ENCODE measurements at places on chromosomes 6 and 20.

DNA sequence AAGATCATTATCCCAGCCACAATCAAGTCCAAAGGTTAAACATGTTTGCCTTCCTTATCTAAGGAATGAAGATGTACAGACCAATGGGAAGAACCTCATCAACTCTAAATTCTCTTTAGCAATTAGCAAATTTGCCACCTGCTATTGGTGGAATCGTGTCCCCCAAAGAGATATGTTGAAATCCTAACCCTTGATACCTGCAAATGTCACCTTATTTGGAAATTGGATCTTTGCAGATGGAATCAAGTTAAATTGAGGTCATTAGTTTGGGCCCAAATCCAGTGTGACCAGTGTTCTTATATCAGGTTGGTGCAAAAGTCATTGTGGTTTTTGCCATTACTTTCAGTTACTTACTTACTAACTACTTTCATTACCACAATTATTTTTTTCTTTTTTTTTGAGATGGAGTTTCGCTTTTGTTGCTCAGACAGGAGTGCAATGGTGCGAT is 31.3 kb downstream of the KLHL31 start:
- H3K27ac ChIP-seq = no peak overlapping the region
- H3K4me3 ChIP-seq = no peak overlapping the region
- H3K27me3 ChIP-seq = no peaks in the 10 kb centered on the region
- no peaks in the 10 kb centered on the region for H3K4me1 ChIP-seq
- H3K36me3 ChIP-seq = no peaks in the 10 kb centered on the region
- no peak for DNase-seq

- no peaks in the 10 kb centered on the region for H3K4me1 ChIP-seq
- no peaks in the 10 kb centered on the region for H3K27me3 ChIP-seq
- no peaks in the 10 kb centered on the region for H3K36me3 ChIP-seq
- no peak overlapping the region for H3K27ac ChIP-seq
- no peak for DNase-seq
These were observed 9.0 kb upstream of the FAM110A start for GRCh38 chr20:824490-824889.

GRCh38 chr6:136969433-136969832 is 47.3 kb downstream of the SLC35D3 start:
- no peaks in the 10 kb centered on the region for H3K4me1 ChIP-seq
- no peaks in the 10 kb centered on the region for H3K27me3 ChIP-seq
- no peak overlapping the region for H3K4me3 ChIP-seq
- no peak for DNase-seq
- no peak overlapping the region for H3K27ac ChIP-seq
- H3K36me3 ChIP-seq = no peaks in the 10 kb centered on the region

DNA sequence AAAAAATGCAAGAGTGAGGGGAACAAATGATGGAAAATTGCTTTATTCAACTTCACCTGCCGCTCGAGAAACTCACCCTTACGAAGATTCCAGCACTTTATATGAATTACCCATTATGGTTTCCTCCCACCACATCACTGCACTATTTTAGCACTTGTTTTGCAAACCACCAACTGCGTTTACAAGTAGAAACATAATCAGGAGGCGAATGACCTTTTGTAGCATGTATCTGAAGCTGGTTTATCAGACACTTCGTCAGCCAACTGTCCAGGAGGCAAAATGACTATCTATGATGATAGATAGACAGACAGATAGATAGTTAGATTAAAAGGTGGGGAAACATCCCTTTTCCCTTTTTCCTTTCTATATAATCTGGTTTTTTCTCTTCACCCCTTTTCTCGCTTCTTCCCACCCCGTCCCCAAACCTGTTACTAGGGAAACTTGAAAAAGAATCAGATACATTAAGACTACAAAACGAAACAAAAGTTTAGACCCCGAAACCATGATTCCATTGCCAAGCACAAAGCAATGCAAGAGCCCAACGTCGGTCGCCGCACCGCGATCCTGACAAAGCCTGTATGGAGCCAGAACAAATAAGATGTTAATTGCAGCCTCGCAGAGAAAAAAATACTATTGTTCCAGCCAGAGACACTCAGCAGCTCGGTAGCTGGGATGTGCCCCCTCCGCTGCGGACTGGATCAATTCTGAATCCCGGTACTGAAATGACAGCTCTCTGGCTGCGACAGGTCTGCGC is 933 bp upstream of the ADGRB3 start:
- peaks cover 2% of the 10 kb centered on the region for H3K27me3 ChIP-seq
- H3K27ac ChIP-seq = no peak overlapping the region
- H3K4me1 ChIP-seq = no peaks in the 10 kb centered on the region
- no peaks in the 10 kb centered on the region for H3K36me3 ChIP-seq

DNA sequence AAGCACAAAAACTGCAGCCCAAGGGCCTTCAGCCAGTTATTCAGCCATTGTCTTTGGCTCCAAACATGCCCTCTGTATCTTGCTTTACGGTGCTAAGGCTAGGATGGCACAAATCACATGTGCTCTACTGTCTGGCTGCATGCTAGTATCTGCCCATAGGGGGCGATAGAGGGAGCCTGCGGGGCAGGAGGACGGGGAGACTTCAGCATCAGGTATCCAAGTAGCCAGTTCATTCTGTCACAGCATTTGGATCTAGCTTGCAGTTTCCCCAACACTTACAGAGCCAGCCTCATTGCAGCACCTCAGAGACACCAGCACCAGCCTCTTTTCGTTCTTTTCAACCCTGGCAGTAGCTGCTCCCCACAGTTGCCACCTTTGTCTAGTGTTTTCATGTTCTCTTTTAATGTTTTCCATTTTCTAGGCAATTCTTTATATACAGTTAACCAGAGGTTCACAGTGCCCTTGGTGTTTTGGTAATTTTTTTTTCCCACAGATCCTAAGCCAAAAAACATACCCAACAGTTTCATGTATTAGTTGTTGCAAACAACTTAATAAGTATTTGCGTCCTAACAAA is 705.9 kb downstream of the PTPRT start:
- no peak overlapping the region for H3K4me3 ChIP-seq
- DNase-seq = peak; percentile 86
- H3K27ac ChIP-seq = no peak overlapping the region
- H3K36me3 ChIP-seq = no peaks in the 10 kb centered on the region
- H3K27me3 ChIP-seq = no peaks in the 10 kb centered on the region
- no peaks in the 10 kb centered on the region for H3K4me1 ChIP-seq

DNA sequence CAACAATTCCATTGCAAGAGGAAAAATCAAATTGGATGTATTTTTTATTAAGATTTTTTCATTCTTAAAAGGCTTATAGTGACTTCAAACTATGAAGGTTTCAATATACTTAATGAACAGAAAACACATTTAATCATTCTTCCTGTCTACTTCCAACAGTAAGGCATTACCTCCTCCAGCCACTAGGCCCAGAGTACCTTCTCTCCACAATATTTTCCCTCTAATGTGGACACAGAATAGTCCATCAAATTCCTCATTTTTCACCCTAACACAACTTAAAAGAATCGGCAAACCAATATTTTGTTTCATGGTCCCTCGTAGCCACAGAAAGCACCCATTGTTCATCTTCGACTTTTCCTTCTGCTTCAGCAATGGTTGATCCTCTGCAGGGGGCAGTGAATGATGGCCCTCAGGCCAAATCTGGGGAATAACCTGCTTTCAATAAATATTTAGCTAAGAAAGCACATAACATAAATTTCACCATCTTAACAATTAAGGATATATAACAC is 335.4 kb upstream of the ID4 start:
- no peaks in the 10 kb centered on the region for H3K27me3 ChIP-seq
- DNase-seq = no peak
- H3K36me3 ChIP-seq = no peaks in the 10 kb centered on the region
- no peaks in the 10 kb centered on the region for H3K4me1 ChIP-seq

DNA sequence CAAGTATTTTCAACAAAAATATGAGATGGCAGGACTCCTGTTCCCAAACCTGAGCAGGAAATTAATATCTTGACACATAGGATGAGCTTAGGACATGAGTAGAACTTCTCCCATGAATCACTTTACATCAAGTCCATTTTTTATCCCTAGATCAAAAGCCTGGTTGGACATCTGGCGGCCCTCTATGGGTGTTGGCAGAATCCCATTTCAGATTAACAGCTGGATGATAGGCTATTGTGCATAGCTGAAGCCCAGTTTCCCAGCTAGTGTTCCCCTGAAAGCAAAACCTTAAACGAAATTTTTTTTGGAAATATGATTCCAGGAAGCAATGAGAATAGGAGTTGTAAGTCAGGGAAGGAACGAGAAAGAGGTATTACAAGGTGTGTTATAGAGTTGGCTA is 449.4 kb upstream of the CHD6 start:
- no peaks in the 10 kb centered on the region for H3K27me3 ChIP-seq
- H3K27ac ChIP-seq = no peak overlapping the region
- no peak for DNase-seq
- H3K4me1 ChIP-seq = no peaks in the 10 kb centered on the region

DNA sequence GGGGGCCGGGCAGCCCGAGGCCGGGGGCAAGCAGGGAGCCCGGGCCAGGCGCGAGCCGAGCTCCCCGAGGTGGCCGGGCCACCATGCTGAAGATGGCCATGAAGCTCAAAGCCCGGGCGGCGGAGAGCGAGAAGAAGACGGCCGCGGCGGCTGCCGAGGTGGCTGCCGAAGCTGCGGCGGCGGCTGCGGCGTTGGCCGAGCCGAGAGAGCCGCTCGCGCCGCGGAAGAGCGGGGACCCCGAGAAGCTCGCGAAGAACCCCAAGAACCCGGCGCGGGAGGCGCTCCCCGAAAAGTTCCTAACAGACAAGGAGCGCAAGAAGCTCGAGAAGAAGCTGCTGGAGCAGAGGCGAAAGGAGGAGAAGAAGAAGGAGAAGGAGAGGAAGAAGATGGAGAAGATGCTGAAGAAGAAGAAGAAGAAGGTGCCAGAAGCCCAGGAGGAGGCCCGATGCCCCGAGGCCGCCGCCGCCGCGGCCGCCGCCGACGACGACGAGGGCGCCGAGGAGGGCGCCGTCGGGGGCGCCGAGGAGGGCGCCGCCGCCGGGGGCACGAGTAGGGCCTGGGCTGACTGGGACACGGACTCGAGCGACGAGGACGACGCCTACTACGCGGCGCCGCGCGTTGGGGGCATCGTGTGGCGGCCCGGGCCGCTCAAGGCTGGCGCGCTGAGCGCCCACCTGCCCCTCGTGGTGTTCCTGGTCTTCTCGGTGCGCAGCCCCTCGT is 37.4 kb downstream of the GNAS start:
- H3K27ac ChIP-seq = peak overlapping the region; percentile 100
- H3K4me1 ChIP-seq = peaks cover 2% of the 10 kb centered on the region
- no peaks in the 10 kb centered on the region for H3K27me3 ChIP-seq

DNA sequence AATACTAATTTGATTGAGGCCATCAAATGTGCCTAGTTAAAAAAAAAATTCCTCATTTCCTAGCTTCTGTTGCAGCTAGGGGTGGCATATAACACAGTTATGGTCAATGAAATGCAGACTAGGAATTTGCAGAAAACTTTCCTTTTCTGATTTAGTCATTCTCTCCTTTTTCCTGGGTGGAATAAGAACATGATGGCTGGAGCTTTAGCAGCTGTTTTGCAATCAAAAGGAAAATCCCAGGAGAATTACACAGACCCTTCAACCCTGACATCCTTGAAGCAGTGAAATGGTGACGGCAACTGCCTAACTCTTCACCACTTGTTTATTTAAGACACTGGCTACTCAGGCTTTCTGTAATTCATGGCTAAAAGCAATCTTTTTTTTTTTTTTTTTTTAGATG is 23.1 kb upstream of the RIMS4 start:
- H3K36me3 ChIP-seq = no peaks in the 10 kb centered on the region
- peaks cover 1% of the 10 kb centered on the region for H3K4me1 ChIP-seq
- no peaks in the 10 kb centered on the region for H3K27me3 ChIP-seq
- no peak overlapping the region for H3K4me3 ChIP-seq
- H3K27ac ChIP-seq = no peak overlapping the region

- H3K27ac ChIP-seq = no peak overlapping the region
- no peaks in the 10 kb centered on the region for H3K27me3 ChIP-seq
- H3K36me3 ChIP-seq = no peaks in the 10 kb centered on the region
These were observed 84.8 kb upstream of the ZNF217 start for GRCh38 chr20:53678315-53678989.

DNA sequence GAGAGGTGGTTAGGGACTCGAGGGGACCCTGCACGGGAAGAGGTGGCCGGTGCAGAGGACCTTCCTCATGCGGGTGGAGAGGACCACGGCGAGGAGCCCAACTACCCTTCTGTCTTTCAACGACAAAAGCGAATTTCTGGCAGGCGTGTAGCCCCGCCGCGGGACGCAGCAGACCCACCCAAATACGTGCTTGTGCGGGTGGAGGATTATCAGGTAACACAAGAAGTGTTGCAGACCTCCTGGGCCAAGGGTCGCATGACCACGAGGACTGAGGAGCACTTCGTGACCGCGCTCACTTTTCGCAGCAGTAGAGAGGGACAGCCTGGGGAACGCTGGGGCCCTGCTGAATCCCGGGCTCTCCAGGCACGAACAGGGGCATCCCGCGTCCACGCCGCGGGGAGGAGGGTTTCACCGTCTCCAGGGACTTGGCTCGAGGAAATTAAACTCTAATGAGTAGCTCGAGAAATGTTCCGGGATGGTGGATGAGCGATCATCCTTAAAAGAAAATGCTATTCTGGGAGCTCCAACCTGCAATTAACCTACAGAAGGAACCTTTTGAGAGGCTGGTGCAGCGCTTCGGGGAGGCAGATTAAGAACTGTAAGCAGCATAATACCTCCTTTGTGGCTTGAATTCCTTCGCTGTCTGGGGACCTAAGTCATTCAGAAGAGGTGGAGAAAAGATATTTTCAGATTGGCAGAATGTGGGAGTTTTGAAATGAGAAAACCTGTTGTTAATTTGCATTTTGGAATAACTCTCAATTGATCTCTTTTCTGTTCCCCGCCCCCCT is 804 bp downstream of the C6orf141 start:
- peak overlapping the region; percentile 1 for H3K4me3 ChIP-seq
- H3K4me1 ChIP-seq = peaks cover 2% of the 10 kb centered on the region
- DNase-seq = peak; percentile 55
- H3K27me3 ChIP-seq = no peaks in the 10 kb centered on the region
- H3K36me3 ChIP-seq = no peaks in the 10 kb centered on the region

DNA sequence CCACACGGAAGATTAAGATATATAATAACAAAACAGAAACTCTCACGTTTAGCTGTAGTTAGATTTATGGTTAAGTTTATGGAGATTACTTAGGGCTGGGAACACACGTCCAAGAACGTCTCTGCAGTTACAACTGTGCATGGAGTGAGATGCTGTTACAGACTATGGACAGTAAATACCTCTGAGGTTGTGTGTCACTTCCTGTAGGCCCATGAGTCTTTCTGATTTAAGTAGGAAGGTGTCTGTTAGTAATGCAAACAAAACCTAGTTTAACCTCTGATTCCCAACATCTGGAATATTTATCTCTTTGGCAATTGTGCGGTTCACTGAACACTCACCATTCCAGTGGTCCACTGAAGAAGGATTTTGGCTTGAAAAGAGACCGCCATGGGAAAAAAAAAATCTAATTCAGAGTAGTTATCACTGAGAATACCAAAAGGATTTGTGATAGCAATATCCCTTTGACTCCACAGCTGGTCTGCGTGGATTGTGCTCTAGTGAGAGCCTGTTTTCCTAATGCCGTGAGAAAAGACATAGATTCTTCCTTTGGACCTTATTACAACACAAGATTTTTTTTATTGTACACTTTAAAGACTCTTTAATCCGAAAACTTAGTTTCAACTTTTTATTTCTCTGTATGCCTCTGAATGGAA is 478.2 kb upstream of the CITED2 start:
- no peak overlapping the region for H3K27ac ChIP-seq
- H3K27me3 ChIP-seq = no peaks in the 10 kb centered on the region
- no peaks in the 10 kb centered on the region for H3K36me3 ChIP-seq
- DNase-seq = peak; percentile 26
- no peak overlapping the region for H3K4me3 ChIP-seq
